NCI-H460 (cell line): ENCODE measurements at places on chromosomes 16 and 17. TPM values are rescaled to one million over a fixed set of nuclear protein-coding genes. Genes with fewer than 3 reads are reported as not detected.
A peak's percentile ranks its signal among the peaks of the same experiment; 100 is the strongest.

DNA sequence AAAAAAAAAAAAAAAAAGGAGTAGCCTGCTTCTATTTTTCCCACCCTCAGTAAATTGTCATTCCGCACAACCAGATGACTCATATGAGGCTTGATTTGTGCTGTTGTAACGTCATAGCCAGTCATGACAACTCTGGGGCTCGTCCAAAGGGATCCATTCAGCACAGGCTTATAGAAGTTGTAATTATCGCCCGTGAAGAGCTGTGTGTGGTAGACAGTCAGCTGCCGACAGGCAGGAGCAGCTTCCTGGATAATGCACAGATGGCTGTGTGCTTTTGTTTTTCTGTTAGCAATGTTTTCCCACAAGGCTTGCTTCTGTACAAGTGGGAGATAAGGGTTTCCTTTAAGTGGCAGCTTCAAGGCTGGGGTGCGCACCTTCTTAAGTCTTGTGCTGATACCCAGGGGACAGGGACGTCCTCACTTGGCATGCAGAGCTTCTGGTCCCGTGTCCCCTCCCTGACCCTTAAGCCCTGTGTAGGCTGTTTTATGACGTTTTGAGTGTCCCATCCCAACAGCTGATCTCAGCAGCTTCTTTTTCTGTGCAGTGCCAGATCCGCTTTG lies 26.0 kb downstream of the SNX29 start:
- DNase-seq, result no peak

GRCh38 chr17:4678448-4679026 lies 25.4 kb downstream of the PELP1 start:
- DNase-seq, result peak; percentile 61

DNA sequence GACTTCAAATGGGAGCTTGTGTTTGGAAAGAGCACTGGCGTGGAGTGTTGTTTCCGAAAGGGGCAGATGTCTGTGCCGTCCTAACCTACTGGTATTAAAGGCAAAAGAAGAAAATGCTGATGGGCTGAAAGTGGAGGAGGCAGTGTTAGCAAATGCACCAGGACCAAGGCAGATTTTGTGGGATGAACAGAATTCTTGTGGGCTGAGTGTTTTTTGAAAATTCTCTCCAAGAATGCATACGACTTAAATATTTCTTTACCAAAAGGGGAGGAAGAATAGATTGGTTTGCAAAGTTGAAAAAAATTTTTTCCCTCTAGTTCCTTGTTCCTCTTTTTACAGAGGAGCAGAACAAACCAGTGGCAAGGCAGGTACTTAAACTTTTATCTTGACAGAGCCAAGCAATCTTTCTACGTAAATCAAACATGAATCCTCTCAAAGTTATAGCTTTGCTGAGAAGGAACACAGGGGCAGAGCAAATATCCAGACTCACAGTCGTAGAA lies 16.8 kb downstream of the MARCHF10 start:
- no peak for DNase-seq

- DNase-seq, result peak; percentile 14
These were observed 204.6 kb downstream of the STX8 start for GRCh38 chr17:9371019-9371418.

DNA sequence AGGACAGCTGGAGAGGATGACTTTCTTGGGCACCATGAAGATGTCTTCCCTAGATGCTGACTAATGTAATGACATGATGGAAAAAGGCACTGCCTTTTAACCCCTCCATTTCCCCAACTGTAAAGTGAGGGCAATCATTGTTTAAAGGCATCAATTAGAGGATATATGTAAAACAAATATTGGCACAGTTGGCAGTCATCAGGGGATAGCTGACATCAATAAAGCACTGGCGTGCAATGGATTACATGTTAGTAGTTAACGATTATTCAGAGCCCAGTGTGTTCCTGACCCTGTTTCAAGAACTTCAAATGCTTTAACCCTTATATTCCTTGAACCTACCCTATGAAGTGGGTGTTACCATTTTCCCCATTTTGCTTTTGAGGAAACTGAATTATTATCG lies 100.7 kb downstream of the TMEM114 start:
- DNase-seq, result no peak

- DNase-seq, result no peak
These were observed 21.4 kb downstream of the KIAA0513 start for GRCh38 chr16:85048921-85049562.

- DNase-seq, result no peak
These were observed 1775.3 kb downstream of the TP53TG3F start for GRCh38 chr16:35234679-35235078.

- DNase-seq, result no peak
These were observed 13.4 kb downstream of the SMIM5 start for GRCh38 chr17:75646638-75646992.

Gene CIBAR2
- total RNA-seq, result not detected in 2 replicates

- DNase-seq, result no peak
These were observed 95.7 kb upstream of the METRNL start for GRCh38 chr17:82983510-82984248.

DNA sequence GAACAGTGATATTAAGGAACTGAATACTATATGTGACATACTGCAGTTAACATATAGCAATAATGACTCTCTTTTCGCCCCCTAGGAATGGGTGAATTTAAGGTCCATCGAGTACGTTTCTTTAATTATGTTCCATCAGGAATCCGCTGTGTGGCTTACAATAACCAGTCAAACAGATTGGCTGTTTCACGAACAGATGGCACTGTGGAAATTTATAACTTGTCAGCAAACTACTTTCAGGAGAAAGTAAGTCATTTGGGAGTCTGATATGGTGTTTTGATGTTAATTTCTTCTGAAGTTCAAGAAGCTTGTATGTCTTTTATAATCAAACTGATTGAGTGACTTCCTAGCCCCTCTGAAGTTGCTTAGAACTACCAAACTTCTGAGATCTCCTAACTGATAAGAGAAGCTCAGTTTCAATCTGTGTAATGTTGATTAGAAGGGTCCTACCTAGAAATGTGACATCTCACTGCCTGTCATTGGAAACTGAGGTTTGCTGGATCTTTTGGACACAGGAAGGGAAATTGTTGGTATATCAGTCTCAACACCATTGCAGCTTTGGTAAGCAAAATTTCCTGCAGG lies 1.0 kb downstream of the UTP4 start:
- no peak for DNase-seq

- DNase-seq, result no peak
These were observed 23.6 kb upstream of the ENPP7 start for GRCh38 chr17:79706931-79707850.

DNA sequence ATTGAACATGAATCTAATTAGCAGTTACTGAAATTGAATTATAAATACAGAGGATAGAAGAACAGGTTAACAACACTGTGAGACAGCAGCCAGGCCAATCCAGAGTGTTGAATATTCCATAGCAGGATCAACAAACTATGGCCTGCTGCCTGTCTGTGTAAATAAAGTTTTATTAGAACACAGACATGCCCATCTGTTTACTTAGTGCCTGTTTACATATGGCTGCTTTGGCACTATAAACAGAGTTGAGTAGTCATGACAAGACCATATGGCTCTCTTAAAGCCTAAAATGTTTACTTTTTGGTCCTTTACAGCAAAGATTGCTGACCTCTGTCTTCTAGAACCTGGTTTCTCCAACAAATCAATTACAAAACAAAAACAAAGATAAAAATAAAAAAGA lies 115.4 kb upstream of the CDC42EP4 start:
- DNase-seq, result no peak

DNA sequence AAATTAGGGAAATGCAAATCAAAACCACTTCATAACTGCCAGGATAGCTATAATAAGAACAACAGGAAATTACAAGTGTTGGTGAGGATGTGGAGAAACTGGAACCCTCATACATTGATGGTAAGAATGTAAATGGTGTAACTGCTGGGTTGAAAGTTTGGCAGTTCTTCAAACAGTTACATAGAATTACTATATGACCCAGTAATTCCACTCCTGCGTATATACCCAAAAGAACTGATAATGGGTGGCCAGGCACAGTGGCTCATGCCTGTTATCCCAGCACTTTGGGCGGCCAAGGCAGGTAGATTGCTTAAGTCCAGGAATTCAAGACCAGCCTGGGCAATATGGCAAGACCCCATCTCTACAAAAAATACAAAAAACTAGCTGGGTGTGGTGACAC lies 4.5 kb upstream of the CMTM4 start:
- DNase-seq, result no peak

- DNase-seq, result no peak
These were observed 111.9 kb downstream of the SOCS1 start for GRCh38 chr16:11144122-11144521.

- no peak for DNase-seq
These were observed 177.4 kb upstream of the CDH5 start for GRCh38 chr16:66188917-66189725.

- no peak for DNase-seq
These were observed 31.8 kb upstream of the APPBP2 start for GRCh38 chr17:60557805-60558204.

Gene CES4A
- total RNA-seq, result not detected in 2 replicates
